NCI-H1930 (cell line): ENCODE measurements at places on chromosomes 5 and 9.

DNA sequence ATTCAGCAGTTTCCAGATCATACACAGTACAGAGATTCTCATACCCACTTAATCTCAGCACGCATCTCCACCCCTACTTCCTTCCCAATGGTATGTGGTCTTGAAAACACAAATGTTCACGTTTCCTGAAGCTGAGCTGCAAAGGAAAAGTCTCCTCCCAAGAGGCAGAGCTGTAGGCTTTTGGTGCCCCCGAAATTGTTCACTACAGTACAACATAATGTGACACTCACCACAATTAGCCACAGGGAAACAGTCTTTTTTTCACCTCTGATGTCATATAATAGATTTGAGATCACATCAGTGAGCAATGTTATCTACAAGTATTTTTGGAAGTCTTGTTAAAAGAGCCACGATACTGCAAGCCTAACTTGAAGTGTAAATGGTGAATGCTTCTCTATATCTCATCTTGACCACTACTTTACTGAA lies 40.2 kb downstream of the NFIB start:
- DNase-seq = no peak

DNA sequence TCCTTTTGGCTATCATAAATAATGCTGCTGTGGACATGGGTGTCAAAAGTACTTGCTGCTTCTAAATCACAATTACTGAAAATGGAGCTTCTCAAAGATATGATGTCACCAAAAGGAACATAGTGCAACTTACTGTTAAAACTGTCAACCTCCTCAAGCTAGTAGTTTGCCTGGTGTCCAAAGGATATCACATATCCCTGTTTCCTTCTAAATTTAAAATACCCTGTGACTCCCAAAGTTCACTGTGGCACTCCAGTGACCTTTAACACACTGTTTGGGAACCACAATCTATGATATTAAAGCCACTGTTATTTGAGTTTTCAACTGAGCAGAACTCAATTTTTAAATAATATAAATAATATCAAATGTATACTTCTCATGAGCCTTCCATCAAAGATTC lies 18.2 kb downstream of the GLIS3 start:
- no peak for DNase-seq

DNA sequence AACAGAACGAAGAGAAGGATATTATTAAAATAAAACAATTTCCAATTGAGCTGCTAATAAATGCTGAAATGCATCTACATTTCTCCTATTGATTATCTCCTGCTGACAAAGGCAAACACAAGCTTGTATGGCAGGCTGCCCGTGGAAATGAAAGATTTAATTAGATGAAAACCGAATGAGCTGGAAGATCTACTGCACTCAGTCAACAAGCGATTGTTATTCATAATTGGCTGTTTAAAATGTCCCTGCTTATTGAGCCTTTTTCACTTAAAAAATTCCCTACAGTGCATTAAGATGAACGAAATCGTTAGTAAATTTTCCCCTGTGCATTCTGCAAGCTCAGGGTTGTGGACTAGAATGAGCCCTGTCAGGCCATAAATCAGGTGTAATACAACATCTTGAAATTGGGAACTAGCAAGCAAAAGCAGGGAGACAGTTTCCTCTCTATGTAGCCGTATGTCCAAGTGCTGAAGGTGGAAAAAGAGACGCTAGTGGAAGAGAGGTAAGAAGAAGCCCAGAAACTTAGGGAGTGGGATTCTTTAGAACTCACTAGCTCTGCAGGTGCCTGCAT lies 28.5 kb upstream of the KIF4B start:
- DNase-seq = no peak

- no peak for DNase-seq
Measured at GRCh38 chr9:81371824-81372223, 317.5 kb downstream of the TLE1 start.

GRCh38 chr5:126031989-126032716 lies 391.1 kb upstream of the GRAMD2B start:
- no peak for DNase-seq

DNA sequence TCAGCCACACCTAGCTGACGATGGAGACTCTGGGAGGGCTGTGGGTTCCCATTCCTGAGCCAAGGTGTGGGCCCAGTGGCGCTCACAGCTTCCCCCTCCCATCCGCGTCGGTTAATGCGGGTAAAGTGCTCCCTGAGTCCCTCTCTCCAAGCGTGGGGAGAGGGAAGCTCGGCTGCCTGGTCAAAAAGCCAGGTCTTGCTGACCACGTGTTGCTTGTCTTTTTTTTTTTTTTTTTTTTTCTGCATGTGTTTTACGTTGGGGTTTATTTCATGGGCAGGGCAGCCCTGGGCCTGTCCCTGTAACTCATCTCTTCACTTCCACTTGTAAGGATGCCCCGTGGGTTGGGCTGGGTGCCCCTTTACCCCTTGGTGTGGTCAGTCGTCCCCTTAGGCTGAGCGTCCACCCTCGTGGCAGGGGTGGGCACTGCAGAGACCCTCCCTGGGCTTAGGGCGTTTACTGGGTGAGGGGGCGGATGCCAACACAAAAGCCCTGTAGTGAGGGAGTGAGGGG lies 11.9 kb downstream of the NKD2 start:
- DNase-seq = no peak

GRCh38 chr5:154317916-154318315 lies 127.4 kb downstream of the GALNT10 start:
- DNase-seq = no peak

DNA sequence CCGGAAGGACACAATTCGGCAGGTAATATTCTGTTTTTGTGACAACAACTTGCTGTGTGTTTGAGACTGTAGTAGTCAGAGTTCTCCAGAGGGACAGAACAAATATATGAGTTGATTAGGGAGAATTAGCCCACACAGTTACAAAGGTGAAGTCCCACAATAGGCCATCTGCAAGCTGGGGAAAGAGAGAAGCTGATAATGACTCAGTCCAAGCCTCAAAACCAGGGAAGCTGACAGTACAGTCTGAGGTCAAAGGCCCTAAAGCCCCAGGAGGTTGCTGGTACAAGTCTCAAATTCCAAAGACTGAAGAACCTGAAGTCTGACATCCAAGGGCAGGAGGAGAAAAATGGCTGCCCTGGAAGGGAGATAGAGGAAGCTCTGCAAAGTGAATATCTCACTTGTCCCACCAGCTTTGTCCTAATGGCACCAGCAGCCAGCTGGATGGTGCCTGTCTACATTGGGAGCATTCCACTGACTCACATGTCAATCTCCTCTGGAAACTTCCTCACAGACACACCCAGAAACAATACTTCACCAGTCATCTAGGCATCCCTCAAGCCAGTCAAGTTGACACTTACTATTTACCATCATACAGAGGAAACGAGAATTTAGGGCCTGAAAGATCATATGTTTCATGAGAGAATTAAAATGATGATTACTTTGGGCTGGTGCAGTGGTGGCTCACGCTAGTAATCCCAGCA lies 36.3 kb upstream of the CTXN3 start:
- no peak for DNase-seq

GRCh38 chr9:127904561-127905003 lies 5.2 kb upstream of the ST6GALNAC6 start:
- no peak for DNase-seq

DNA sequence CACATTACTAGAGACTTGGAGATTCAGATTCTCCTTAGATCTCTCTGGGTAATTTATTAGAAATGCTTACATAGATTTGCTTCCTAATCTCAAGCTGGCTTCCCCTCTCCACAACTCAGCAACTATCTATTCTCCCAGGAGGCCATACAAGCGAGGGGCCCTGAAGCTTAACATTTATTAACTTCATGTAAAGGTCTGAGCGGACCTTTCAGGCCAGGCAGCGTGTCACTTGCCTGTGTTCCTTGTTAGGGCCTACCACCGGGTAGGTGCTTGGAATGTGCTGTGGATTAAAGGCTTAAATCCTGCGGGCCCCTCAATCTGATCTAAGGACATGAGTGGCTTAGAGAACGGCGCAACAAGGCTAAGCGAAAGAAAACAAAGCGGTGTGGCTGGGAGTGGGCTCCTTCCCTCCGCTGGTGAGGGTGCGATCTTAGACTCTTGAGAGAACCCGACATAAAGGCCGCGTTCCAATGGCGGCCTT lies 712 bp upstream of the HSPA4 start:
- DNase-seq = no peak

DNA sequence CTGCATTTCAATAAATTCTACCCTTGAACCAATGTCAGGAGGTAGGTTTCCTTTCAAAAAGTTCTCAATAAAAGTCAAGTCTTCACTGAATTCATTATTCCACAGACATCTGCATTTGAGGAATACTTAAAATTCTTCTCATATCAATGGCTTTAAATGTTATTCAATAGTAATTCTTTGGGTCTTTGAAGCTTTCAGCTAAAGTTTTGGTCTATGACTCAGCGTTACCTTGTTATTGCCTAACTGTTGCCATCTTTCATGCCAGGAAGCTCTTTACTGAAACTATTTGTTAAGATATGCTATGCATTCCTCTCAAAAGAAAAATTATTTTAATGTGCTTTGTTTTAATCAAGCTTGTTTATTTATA lies 170.5 kb downstream of the NNT start:
- DNase-seq = no peak

- no peak for DNase-seq
Measured at GRCh38 chr9:94593459-94594345, at the start of gene FBP2. TSS of gene FBP2 (minus strand) at chr9:94593824. CDS start at chr9:94593726, 98 bp downstream.

DNA sequence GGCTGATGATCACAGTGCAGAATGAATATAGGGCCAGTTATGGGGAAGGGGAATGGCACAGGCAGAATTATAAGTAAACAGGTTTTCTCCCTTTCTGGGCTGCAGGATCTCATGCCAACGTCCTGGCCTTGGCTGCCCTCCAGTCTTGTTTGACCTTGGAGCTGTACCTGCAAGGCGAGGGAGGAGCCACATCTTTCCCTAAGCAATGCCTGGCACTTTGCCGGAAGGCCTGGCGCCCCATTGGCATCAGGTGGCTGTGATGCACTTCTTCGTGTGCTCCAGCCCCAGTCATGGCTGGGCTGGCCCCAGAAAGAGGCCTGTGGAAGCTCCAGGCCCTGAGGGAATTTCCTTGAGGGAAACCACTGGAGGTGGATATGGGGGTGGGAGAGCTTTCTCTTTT lies 16.7 kb upstream of the IQGAP2 start:
- no peak for DNase-seq

DNA sequence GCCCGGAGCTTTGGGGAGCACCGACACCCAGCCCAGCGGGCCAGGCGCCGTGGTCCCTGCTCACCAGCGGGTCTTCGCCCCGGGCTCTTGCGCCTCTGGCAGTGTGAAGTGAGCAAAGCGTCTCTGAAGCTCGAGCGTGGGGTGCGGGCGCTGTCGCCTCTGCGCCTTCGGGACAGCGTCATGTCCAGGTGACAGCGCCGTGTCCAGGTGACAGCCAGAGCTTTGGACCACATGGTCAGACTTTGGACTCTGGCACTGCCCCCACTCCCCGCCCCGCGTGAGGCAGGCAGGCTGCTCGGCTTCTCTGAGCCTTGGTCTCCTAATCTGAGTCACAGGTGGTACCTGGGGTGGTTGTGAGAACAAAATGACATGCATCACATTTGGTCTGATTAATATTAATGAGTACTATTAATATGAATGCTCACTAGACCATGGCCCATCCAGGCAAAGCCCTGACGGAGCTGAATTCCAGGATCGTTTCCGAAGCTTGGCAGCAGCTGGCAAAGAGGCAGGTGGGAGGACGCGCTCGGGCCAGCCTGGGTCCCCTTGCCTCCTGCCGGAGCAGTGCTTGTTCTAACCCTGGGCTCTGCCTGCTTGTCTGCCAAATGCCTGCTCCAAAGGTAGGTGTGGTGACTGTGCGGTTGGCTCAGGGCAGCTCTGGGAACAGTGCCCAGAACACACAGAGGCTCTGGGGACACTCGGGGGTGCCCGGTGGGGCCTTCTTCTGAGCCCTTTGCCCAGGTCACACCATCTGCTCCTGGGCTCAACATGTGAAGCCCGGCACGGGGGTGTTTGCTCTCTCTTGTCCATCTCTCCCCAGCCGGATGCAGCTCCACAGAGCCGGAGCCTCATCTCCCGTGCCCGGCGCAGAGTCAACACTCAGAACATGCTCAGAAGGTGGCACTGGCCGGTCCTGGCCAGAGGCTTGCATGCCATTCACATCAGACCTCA lies 157.1 kb downstream of the OLFM1 start:
- no peak for DNase-seq

DNA sequence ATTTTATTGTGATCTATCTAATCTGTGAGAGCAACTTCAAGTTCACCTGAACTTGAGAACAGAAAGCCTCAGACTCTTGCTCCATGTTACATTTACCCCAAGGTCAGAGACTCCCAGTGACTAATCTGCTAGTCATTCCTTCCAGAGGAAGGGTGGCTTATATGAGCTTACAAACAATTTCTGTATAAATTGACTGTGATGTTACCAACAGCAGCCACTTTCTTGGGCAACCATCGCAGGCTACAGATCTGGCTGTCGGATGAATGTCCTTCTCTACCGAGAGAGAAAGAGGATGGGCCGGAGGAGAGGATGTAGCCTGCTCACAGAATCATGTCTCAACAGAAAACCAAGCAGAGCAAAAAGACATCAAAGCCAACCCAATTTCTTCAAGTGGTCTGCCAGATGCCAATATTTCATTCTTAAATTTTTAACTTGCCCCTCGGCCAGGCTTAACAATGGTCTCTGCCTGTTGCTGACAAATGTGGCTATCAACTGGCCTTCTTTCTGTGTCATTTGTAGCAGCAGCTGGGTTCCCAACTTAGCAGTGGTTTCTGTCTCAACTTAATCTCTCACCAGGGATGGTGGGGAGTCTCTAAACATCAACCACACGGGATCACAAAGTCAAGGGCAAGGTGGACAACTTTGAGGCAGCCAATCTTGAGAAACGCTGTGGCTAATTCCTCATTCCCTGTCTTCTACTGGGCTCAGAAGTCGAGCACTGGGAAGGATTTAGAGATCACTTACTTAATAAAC lies 81.3 kb downstream of the RAPGEF1 start:
- no peak for DNase-seq

GRCh38 chr5:83711982-83712601 lies 8.6 kb downstream of the HAPLN1 start:
- DNase-seq = no peak

DNA sequence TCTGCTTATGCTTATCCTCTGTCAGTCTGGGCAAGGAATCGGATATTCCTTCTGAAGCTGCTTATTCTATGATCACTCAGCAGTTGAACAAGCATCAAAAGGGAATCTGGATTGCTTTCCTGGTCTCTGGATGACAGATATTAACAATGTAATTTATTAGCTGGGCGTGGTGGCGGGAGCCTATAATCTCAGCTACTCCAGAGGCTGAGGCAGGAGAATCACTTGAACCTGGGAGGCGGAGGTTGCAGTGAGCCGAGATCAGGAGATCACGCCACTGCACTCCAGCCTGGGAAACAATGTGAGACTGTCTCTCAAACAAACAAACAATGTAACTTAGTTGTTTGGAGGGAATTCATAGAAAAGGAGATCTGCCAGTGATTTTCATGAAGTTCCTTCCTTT lies 45.4 kb downstream of the DMRT1 start:
- no peak for DNase-seq

DNA sequence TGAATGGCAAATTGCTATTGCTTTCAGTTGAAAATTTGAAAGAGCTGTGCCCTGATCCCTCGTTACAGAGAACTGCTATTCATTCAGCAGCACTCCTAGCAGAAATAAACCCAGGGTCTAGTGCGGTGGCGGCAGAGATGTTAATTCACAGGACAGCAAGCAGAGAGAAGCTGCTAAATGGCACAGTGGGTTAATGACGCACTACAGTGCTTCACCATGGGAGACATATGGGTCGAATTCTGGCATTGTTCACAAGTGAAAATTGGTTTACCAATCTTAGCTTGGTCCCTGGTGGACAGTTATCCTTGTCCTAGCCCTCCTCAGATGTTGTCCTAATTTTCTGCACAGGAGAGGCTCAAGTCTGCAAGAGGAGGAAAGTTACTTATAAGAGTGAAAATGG lies 807.4 kb downstream of the TLE1 start:
- no peak for DNase-seq

- DNase-seq = no peak
Measured at GRCh38 chr5:32420506-32420905, 24.0 kb downstream of the ZFR start.

GRCh38 chr5:139828207-139828895 lies 32.7 kb downstream of the PSD2 start:
- no peak for DNase-seq
